ENCODE measurements at places on chromosomes 7 and 10.

- DNase-seq, result no peak
Observed at GRCh38 chr7:51640841-51641240, 324.2 kb upstream of the COBL start.

- DNase-seq, result no peak
Observed at GRCh38 chr10:116907245-116907987, 58.1 kb downstream of the ENO4 start.

GRCh38 chr7:17369691-17370426 lies 71.4 kb downstream of the AHR start:
- no peak for DNase-seq

DNA sequence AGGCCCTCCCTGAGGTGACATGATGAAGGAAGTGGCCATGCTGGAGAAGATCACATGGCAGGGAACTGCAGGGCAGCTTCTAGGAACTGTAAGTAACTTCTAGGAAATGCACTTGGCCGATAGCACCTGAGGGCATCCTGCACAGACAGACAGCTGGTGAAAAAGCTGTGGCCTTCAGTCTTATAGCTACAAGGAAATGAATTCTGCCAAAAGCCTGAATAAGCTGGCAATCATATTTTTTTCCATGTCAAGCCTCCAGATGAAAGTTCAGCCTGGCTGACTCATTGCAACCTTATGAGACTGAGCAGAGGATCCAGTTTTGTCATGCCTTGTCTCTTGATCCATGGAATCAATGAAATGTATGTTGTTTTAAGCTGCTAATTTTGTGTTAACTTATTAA lies 91.1 kb upstream of the CACNA2D1 start:
- DNase-seq, result no peak

DNA sequence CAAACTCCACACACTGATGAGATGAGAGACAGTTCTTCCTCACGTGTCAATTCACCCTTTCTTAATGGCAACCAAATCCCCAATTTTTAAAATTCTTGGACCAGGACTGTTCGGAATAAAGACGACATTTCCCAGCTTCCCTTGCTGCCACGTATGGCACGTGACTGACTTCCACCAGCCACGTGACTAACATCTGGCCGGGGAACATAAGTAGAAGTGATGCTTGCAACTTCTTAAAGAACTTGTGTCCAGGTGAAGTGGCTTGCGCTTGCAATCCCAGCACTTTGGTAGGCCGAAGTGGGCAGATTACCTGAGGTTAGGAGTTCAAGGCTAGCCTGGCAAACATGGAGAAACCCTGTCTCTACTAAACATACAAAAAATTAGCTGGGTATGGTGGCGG lies 405.1 kb downstream of the CALN1 start:
- DNase-seq, result no peak

GRCh38 chr10:48517482-48517881 lies 87.4 kb downstream of the ARHGAP22 start:
- DNase-seq, result no peak

DNA sequence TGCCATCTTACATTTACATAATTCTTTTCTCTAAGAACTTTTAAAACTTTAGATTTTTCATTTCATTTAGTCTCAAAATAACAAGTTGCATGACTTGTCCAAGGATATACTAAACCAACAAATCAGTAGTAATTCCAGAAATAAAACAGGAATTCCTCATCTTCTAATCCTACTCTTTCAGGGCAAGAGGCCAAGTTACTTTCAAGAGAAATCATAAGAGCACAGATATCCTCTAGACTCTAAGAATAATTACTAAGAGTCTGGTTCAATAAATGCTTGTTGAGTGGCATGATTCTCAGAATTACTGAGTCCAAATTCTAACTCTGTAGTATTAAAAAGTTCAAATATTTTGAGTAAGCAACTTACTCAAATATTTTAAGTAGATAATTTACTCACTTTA lies 12.9 kb downstream of the PDZD8 start:
- no peak for DNase-seq

- DNase-seq, result no peak
Observed at GRCh38 chr7:85095806-85096205, 91.0 kb downstream of the SEMA3D start.

GRCh38 chr7:151676759-151677158 lies 157.1 kb upstream of the RHEB start:
- no peak for DNase-seq

DNA sequence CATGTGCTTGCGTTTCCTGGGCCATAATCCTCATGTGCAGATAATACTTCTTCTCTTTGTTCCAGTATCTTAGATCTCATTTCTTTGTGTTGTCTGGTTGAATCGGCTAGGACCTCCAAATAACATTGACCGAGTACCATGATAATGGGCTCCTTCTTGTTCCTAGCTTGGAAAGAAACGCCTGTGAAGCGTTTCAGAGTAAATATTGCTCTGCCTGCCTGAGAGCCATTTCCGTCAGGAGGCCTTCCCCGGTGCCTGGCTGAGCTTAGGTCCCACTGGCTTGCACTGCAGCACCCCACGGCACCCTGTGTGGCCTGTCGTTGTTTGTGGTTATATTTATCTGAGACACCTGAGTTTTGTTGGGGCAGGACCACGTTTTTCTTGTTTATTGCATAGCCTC lies 17.7 kb downstream of the FOXK1 start:
- no peak for DNase-seq

GRCh38 chr7:101522021-101522420 lies 107.1 kb downstream of the MYL10 start:
- no peak for DNase-seq
